ENCODE measurements at places on chromosomes 5 and 9.

DNA sequence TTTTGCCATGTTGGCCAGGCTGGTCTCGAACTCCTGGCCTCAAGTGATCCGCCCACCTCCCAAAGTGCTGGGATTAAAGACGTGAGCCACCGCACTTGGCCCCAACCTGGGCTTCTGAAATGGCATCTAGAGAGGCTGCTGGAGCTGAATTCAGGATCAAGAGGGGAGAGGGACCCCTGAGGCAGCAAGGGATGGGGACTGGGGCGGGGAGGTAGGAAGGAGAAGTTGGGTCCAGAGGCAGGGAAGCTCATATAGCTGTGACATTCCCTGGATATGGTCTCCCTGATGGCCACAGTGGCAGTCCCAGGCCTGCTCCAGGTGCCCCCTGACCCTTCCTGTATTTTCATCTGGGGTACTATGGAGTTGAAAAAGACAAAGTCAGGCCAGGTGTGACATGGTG lies 12.1 kb downstream of the REEP2 start:
- DNase-seq = no peak

DNA sequence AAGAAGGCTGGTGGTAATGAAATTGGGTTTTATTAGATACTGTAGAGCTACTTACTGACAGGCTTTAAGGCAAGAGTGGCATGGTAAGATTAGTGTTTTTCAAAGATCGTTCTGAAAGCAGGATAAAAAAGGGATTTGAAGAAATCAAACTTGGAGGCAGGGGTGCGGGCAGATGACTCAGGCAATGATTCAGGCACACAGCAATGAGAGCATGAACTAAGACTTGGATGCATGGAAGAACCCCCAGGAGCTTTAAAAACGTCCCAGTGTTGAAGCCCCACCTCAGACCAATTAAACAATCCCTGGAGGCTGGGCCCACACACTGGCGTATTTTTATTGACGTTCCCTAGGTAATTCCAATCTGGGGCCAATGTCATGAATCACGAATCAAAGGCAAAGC lies 102.5 kb downstream of the SREK1 start:
- no peak for DNase-seq

DNA sequence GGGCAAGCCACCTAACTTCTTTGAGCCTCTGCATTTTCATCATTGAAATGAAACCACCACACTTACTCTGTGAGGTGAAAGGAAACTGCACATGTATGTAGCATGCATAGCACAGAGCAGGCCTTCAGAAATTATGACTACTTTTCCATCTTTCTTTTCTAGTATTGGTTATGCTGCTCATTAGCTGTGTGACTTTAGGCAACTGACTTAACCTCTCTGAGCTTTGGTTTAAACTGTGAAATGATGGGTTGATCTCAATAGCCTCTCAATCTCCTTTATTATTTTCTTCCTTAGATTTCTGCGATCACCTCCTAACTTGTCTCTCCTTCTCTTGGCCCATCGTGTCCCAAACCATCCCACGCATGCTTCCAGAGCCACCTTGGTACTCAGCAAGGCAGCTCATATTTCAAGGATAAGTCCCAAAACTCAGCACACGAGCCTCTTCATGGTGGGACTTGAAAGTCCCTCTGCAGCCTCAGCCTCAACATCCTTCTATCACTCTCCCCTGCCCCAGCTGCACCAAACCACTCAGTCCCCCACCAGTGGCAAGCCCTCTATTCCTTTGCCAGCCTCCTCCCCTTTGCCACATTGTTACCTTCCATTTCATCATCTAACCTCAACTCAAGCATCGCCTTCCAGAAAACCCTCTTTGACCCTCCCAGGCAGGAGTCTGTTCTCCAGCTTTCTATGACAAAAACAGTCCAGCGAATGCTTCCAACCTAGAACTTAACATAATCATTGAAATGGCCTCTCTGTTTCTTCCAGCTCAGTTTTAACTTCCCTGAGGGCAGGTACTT lies 60.3 kb upstream of the DNAH5 start:
- DNase-seq = no peak

DNA sequence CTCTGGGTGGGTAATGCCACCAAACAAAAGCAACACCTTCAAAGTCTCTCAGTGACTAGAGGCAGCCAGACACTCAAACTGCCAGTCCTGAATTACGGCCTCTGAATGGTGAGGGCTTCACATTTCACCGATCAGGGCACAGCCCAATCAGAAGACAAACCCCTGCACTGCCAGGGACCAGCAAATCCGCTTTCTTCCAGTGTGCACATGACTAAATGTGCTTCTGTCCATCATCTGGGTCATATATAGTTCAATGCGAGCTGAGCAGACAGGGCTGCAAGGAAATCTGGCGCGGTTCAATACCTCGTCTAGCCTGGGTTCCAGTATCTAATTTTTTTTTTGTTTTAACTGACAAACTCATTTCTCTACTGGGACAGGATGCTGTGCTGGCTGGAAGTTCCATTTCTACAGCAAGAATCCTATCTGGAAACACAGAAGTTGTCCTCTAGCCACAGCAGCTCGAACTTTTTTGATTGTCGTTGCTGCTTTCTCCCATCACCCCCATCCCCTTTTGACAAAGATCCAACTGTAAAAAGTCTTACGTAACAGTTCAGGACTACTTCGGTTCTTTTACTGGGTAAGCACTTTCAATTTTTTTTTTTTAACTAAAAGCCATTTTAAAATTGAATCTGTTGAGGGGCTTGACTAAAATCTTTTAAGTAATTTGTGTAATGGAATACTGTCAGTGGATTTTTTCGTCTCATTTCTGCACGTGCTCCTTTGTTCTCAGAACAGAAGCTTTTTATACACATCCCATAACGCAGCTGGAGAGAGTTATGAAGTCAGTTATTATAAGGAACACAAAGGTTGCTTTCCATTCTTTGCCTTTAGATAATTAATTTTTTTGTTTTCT lies 112.7 kb downstream of the NR6A1 start:
- DNase-seq = peak; percentile 65

- no peak for DNase-seq
Measured at GRCh38 chr5:92041911-92042660, 659.0 kb upstream of the ARRDC3 start.

- DNase-seq = no peak
Measured at GRCh38 chr9:92032891-92033290, 82.3 kb downstream of the SPTLC1 start.

DNA sequence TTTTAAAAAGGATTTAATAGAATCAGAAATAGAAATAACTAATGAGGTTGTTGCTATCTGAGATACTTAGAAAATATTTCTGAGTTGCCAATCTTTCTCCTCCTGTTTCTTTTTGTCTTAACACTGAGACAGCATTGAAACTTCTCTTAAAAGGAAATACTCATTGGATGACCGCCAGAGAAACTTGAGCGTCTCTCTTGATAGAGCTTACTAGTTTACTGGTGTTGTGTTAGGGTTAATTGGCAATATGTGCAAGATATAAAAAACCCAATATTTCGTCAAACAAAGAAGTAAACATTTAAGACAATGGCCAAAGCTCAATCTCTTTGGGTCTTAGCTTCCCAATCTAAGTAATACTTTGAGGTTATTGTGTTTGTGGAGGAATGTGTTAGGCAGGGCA lies 176.4 kb upstream of the CHD1 start:
- DNase-seq = no peak

GRCh38 chr9:127979333-127980059 lies 1.3 kb downstream of the EEIG1 start:
- peak; percentile 81 for DNase-seq

- DNase-seq = no peak
Measured at GRCh38 chr9:128428644-128429512, 8.2 kb downstream of the CERCAM start.

DNA sequence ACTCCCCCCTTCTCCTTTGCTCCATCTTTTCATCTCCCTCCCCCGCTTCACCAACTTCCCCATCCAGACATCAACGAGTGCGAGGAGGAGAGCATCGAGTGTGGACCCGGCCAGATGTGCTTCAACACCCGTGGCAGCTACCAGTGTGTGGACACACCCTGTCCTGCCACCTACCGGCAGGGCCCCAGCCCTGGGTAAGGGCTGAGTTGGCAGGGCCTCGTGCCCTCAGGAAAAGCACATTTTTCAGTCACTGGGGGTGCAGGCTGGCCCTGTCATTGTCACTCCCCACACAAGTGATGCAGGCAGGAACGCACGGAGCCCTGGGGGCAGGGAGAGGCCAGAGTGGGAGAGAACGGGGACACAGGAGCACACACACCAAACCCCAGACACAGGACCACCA lies 12.4 kb upstream of the ASS1 start:
- no peak for DNase-seq

DNA sequence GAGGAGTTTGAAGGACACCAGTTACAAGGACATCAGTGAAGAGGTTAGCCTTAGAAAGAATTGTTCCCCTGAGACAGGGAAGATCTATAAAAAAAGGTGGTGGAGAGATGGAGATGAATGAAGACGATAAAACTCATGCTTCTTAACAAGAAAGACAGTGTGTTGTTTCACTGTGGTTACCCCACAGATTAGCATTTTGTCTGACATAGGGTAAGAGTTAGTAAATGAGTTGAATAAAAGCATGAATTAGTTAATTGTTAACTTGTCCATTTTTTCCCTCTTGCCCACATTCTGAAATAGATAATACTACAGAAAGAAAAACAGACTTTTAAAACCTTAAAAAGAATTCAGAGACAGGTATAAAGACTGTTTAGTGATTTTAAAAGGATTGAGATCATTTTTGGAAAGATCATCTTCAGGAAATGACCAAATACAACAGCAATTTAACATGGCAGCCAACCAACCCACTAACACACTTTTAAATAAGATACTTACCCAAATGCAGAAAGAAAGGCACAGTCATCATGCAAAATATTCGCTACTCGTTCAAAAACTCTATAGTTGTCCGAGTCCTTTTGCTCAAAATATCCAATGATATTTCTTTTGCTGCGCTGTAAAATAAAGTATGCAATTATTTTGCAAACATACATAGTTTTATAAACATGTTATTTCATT lies 78.5 kb downstream of the ERP44 start:
- no peak for DNase-seq

DNA sequence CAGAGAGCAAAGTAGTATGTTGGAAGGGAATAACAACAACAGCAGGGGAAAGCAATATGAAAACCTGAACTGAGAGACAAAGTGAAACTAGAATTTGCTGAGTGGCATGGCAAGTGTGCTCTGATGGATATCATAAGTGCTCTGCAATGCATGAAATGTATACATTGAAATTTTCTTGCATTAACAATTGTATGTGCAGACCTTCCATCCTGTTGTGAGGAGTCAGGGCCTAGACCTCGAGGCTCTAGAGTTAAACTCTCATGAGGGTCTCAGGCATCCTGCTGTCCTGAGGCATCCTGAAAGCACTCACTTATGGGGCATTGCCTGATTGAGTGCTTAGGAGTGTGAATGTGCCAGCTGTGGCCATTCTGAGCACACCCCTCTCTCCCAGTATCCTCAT lies 1.1 kb downstream of the ECM2 start:
- no peak for DNase-seq

DNA sequence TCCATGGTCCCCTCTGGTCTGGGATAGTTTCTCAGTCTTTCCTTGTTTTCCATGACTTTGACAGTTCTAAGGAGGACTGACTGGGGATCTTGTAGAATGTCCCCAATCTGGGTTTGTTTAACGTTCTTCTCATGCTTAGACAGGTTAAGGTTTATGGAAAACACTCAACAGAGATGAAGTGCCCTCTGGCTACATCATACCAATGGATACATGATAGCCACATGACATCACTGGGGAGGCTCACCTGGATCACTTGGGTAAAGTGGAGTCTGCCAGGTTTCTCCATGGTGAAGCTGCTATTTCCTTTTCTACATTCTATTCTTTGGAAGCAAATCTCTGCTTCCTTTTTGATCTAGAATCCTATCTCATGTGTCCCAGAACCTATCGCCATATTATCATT lies 23.8 kb upstream of the ALDH1B1 start:
- DNase-seq = no peak

DNA sequence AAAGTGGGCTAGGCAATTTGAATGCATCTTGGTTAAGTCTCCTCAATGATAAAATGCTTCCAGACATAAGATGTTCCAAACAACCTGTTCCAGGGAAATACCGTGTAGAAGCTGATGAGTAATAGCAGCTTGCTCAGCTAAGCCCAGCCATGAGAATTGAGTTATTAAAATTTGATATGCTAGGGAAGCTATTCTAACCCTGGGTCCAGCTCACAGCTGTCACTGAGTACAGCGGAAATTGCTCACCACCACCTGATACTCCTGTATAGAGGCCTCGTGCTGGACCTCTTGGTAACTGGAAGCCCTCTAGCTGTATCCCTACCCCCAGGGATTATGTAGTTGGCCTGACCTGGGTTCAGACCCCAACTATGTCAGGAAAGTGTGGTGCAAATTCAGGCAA lies 521.3 kb upstream of the TRPC7 start:
- DNase-seq = no peak

GRCh38 chr5:116652196-116652729 lies 77.6 kb upstream of the SEMA6A start:
- DNase-seq = peak; percentile 52

DNA sequence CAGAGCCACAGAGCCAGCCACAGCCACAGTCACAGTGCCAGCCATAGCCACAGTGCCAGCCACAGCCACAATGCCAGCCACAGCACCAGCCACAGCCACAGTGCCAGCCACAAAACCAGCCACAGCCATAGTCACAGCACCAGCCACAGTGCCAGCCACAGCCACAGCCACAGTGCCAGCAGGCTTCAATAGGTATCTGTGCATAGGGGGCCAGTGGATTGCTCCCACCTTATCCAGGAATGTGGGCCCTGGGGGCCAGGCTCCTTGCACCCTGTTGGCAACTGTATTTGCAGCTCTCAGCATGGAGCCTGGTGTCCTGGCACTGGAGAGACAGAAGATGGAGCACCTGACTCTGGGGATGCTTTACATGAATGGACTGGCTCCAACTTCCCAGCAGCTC lies 111.7 kb upstream of the IRX2 start:
- DNase-seq = no peak

- no peak for DNase-seq
Measured at GRCh38 chr9:14219850-14220249, 94.1 kb downstream of the NFIB start.

DNA sequence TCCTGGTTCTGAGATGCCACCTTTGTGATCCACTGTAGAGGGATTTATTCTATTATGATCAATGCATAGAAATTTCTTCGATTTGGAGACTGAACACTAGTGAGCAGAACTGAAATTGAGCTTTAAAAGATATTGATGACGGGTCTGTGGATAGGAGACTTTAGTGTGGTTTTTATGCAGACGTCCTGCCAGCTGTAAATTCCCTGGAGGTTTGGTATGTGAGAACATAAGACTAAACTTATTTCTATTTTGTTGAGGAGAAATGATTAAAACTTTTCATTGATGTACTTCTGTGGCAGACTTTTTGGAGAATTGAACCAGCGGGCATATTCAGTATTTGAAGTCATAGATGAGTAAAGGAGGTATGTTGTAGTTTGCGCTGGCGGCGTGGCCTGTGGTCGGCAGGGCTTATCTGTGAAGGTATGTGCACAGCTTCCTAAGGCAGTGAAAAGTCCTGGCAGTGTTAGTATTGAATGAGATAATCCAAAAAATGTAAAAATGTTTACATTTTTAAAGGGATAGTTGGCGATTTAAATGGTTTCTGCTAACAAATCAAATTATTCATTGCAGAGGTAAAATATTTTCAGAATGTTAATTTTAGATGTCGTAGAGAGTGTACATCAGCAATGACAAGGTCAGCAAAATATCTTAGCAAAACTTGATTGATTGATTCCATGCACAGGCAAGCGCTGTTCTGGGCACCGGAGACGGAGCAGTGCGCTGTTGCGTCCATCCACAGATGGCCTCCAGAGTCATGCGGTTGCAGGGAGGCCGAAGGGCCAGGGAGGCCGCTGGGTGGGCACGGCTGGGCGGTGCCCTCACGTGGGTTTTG lies 20.4 kb downstream of the TENT4A start:
- DNase-seq = no peak
